ENCODE measurements at places on chromosomes 7 and 10. TPM values are rescaled to one million over a fixed set of nuclear protein-coding genes. Genes with fewer than 3 reads are reported as not detected.

Gene TAS2R4
- total RNA-seq, result 1.1 TPM

Gene PALD1
- total RNA-seq, result under 0.01 TPM

Gene CDHR3
- total RNA-seq, result 4.0 TPM

Gene SLC18A3
- not detected for total RNA-seq

Gene PRSS37
- not detected for total RNA-seq

Gene IFIT1B
- not detected for total RNA-seq
